ENCODE measurements at places on chromosomes 4 and X. TPM values are rescaled to one million over a fixed set of nuclear protein-coding genes. Genes with fewer than 3 reads are reported as not detected.

DNA sequence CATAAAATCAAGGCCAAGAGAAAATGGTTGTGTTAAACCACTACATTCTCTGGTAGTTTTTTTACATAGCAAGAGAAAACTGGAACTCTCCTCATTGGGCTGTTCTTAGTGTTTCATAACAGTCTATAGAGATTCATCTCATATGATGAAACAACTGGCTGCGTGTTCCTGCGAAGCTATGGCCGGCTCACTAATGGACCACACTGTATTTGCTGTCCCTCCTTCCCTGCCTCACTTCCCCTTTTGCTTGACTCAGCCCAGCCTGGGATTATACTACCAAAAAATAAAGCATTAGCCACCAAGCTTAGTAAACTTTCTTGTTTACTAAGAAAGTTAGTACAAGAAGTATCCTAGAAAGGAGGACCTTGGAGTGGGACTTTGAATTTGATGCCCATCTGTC, 31.6 kb upstream of the LSM6 start:
- no peaks in the 10 kb centered on the region for H3K27me3 ChIP-seq
- peak; percentile 26 for DNase-seq
- no peaks in the 10 kb centered on the region for H3K4me1 ChIP-seq
- no peak overlapping the region for H3K27ac ChIP-seq

Gene TLR1
- total RNA-seq: 28.0 TPM

Gene ITIH6
- not detected for total RNA-seq

DNA sequence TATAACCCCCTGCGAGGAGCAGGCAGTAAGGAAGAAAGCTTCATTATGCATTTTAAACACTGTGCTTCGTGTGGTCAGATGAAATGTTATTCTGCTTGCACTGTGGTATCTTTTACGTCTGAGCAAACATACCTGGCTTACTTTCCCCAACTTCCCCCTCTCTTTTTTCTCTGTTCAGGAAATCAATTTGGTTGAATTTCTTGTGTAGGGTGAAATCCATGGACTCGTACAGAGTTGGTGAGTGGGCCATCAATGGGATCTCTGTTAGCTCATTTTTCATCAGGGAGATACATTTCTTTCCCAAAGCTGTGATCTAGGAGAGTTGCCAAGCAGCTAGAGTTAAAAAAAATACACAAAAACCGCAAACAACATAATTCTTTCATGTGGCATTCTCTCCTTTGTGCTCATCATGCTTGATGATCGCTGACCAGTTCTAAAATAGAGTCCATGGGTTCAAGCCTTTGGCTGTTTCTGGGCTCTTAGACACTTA, 98.5 kb downstream of the FRAS1 start:
- no peak overlapping the region for H3K4me3 ChIP-seq
- H3K27me3 ChIP-seq: no peaks in the 10 kb centered on the region
- no peaks in the 10 kb centered on the region for H3K4me1 ChIP-seq
- no peak for DNase-seq

Gene TLR6
- total RNA-seq: 3.2 TPM

GRCh38 chr4:71863457-71863856, 79.6 kb upstream of the GC start:
- H3K36me3 ChIP-seq: no peaks in the 10 kb centered on the region
- no peak overlapping the region for H3K4me3 ChIP-seq
- H3K27ac ChIP-seq: no peak overlapping the region

DNA sequence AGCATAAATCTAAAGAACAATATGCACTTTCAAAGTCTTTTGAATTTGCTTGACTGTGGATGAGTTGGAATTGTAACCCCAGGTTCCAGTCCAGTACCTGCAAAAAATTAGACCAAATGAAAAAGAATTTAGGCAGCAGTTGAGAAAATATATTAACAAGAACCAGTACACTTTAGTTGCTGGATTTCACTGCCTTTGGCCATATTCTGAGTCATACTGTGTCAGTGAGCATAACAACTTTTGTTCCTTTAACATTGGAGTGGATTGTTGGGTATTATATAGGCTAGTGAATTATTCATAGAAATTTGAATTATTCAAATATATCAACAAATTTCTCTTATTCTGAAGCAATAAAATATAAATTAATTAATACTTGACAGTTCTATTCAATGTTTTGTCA, 101.5 kb upstream of the SMAD1 start:
- no peak for DNase-seq
- no peaks in the 10 kb centered on the region for H3K4me1 ChIP-seq
- no peak overlapping the region for H3K27ac ChIP-seq
- H3K27me3 ChIP-seq: no peaks in the 10 kb centered on the region
- no peak overlapping the region for H3K4me3 ChIP-seq

DNA sequence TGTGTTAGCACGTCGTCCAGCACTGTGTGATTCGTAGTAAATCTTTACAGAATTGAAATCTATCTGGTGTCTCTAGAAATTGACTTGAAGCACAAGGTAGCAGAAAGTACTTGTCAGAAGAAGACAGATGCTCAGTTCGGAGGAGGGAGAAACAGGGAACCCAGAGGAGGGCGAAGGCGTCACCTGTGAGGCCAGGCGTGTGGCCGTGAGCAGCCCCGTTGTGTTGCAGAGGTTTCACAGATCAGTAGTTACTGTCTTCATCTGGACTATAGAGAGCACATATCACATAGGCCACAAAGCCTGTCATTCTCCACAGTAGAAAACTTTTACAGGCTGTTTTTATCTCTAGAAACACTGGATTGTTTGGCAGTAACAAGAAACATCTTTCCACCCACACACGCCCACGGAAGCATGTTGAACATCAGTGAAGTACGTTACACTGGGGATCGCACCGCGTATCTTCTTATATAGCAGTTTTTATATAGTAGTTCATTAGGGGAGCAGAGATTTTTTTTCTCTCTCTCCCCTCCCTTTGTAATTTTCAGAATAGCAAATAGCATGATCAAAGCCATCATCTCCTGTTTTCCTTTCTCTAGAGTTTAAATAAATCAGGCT, 48.1 kb upstream of the TLR3 start:
- H3K4me1 ChIP-seq: no peaks in the 10 kb centered on the region
- no peak for DNase-seq
- no peak overlapping the region for H3K4me3 ChIP-seq
- H3K27ac ChIP-seq: no peak overlapping the region
- no peaks in the 10 kb centered on the region for H3K27me3 ChIP-seq
